GM04503 (cell line): ENCODE measurements at places on chromosomes 5 and 9.

GRCh38 chr5:147661541-147661940, 121.0 kb downstream of the JAKMIP2 start:
- no peak for DNase-seq

GRCh38 chr9:127930231-127931091, at the start of gene PIP5KL1:
Gene PIP5KL1, minus strand, starts transcription at chr9:127930777. Its CDS starts 25 bp downstream, at chr9:127930752.
- no peak for DNase-seq

- DNase-seq: no peak
Observed at GRCh38 chr5:65137631-65138030, 344.1 kb downstream of the ADAMTS6 start.

GRCh38 chr5:176162198-176162597, 76.0 kb upstream of the SIMC1 start:
- DNase-seq: no peak

DNA sequence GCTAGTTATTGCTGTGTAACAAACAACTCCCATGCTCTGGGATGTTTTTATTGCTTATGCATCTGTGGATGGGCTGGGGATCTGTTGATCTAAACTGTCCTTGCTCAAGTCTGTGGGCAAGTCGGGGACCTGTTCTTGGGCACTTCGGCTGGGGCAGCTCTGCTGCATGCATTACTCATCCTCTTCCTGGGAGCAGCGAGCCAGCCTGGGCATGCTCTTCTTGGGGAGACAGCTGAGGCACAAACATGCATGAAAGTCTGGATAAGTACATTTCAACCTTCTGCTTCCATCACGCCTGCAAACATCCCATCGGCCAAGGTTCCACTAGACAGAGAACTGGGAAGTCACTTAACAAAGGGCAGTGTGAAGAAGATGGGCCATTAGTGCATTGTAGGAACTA, 66.3 kb downstream of the ANKRD33B start:
- DNase-seq: no peak

DNA sequence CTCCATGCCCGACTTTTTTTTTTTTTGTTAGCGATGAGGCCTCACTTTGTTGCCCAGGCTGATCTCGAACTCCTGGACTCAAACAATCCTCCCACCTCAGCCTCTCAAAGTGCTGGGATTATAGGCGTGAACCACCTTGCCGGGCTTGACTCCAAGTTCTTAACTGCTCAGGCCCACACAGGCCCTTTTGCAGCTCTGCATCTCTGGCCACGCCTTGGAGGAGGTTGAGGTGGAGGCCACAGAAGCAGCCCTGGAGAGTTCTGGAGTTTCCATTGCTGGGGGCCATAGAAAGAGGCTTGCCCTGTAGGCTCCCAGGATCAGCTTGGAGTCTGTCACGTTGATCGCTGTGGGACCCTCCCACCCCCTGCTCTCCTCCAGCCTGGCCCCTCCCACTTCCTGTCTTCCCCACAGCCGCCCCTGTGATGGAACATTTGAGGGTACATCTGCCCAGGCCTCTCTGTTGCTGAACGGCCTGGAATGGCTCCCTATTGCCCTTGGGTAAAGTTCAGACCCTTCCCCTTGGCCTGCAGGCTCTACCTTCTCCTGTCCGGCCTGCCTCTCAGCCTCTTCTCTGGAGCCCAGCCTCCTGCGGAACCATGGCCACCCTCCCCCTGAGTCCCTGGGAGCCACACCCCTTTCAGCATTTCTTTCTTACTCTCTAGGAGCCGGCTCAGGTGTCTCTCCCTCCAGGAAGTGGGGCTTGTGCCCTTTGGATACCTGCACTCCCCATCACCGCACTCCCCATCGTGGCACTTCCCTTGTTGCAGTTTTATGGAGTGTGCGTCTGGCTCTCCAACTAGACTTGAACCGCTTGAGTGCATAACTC, 30.4 kb upstream of the IER5L start:
- no peak for DNase-seq

- no peak for DNase-seq
Observed at GRCh38 chr9:109506097-109506712, 8.1 kb upstream of the PTPN3 start.

GRCh38 chr5:173514661-173515060, 101.8 kb downstream of the BOD1 start:
- no peak for DNase-seq

DNA sequence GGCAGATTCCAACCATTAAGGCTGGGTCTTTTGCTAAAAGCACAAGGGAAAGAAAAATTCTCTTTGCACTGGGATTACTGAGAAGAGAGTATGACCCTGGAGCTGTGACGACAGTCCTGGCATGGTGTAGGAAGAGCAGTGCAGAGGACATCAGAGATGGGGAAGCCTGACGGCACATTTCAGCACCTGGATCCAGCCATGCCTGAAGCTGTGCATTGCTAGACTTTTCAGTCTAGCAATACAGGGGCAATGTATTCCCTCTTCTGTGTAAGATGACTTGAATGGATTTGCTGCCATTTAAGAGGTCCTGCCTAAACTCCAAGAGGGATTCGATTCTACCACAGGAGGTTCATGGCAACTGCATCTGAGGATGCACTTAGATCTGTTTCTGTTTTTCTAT, 12.3 kb upstream of the MRNIP start:
- DNase-seq: no peak

DNA sequence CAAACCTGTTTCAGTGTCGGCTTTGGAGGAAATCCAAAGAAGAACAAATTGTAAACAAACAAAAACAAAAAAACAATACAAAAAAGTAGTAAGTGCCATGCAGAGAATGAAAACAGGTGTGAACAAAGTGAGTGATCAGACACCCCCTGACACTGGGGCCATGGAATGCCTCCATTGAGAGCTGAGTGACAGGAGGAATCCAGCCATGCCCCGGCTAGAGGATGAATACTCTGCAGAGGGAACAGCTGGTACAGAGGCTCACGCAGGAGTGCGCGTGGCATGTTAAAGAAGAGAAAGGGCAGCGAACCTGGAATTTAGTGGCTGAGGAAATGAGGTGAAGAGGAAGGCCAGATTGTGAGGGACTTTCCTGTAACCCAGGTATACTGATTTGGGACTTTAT, 15.5 kb upstream of the CCNJL start:
- no peak for DNase-seq

- no peak for DNase-seq
Observed at GRCh38 chr5:96337048-96337781, 95.8 kb downstream of the PCSK1 start.
